ENCODE measurements at places on chromosomes 4 and X. TPM values are rescaled to one million over a fixed set of nuclear protein-coding genes. Genes with fewer than 3 reads are reported as not detected.

DNA sequence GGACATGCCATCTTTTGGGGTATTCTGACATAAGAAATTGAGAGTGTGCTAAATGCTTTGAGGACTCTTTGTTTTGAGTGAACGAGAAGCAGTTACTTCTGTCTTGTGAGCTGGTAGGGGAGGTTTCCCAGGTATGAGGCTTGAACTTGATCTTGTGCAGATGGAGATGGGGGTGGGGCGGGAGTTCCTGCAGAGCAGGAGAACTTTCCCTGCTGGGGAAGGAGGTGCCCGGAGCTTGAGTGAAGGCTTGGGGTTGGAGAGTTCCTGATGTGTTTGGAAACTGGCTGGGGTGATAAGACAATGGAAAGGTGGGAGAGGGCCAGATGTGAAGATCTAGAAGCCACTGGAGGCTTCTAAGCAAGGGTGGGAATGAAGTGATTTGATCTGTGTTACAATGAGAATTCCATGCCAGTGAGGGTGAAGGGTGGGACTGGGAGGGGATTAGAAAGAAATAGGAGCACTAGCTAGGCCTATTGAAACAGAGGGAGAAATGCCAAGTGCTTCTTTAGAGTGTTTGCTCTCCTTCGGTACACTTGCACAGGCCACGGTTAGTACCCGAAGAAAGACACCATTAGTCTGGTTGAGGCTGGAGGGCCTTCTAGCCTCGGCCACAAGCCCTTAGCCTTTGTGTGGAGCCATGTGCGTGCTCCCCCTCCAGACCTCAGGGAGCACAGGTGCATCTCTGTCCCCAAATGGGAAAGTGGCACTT, 103.5 kb upstream of the STOX2 start:
- H3K4me3 ChIP-seq = no peak overlapping the region
- H3K27me3 ChIP-seq = peaks cover 4% of the 10 kb centered on the region
- no peak overlapping the region for H3K27ac ChIP-seq
- no peaks in the 10 kb centered on the region for H3K36me3 ChIP-seq

The VCX3B gene
- total RNA-seq = not detected

DNA sequence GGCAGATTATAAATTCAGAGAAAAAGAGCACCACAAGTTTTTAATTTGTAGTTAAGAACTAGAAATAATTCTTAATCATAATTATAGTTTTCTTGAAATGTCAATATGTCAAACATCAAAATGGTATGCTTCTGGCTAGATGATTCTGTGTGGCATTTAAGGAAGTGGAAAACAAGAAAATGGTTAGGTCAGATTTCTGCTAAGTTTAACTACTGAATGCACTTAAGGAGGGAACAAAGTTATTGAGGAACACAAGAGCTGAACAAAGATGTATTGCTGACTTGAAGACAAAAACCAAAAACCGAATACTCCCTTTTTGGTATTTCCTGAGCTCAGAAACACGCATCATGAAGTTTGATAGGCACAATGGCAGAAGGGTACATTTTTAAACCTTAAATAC, 58.7 kb upstream of the GPR34 start:
- H3K36me3 ChIP-seq = no peaks in the 10 kb centered on the region
- DNase-seq = no peak
- no peaks in the 10 kb centered on the region for H3K27me3 ChIP-seq
- H3K4me3 ChIP-seq = no peak overlapping the region
- no peak overlapping the region for H3K27ac ChIP-seq

DNA sequence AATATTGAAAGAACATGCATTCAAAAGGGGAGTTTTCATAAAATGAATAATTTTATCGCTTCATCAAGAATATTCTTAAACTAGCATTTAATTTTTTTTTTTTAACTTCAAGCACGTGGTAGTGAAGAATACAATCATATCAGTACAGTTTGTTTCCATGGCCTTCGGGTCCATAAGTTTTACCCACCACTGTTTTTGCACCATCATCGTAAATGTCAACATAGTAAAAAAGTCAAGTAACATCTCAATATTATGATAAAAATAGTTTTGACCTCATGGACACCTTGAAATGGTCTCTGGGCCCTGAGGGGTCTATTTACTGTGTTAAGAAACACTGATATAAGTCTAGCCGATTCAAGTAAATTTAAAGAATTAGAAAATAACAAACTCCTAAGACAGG, 80.2 kb downstream of the ANKRD17 start:
- no peak overlapping the region for H3K4me3 ChIP-seq
- DNase-seq = no peak
- peaks cover 16% of the 10 kb centered on the region for H3K4me1 ChIP-seq
- peaks cover 7% of the 10 kb centered on the region for H3K36me3 ChIP-seq
- no peaks in the 10 kb centered on the region for H3K27me3 ChIP-seq
- no peak overlapping the region for H3K27ac ChIP-seq

The UGT2B17 gene
- not detected for total RNA-seq

The CT45A1 gene
- not detected for total RNA-seq

- H3K27ac ChIP-seq = no peak overlapping the region
- no peaks in the 10 kb centered on the region for H3K4me1 ChIP-seq
- H3K36me3 ChIP-seq = no peaks in the 10 kb centered on the region
Observed at GRCh38 chrX:54799046-54799445, 991 bp upstream of the ITIH6 start.

The SHROOM4 gene
- not detected for total RNA-seq
